ENCODE measurements at places on chromosomes 12 and 14. TPM values are rescaled to one million over a fixed set of nuclear protein-coding genes. Genes with fewer than 3 reads are reported as not detected.

The SIX4 gene
- total RNA-seq = not detected

The GPR84 gene
- total RNA-seq = not detected

The NRXN3 gene
- total RNA-seq = not detected

The LRP1 gene
- 11.6 TPM for total RNA-seq

The KRT85 gene
- total RNA-seq = not detected

The GLTP gene
- total RNA-seq = 24.0 TPM

The CIDEB gene
- total RNA-seq = 26.0 TPM

The SPTLC2 gene
- 25.9 TPM for total RNA-seq

The TAS2R7 gene
- total RNA-seq = not detected

The FLRT2 gene
- 0.03 TPM for total RNA-seq

The BIN2 gene
- 221 TPM for total RNA-seq

The TEAD4 gene
- not detected for total RNA-seq

The HOXC9 gene
- not detected for total RNA-seq

The OR11H6 gene
- total RNA-seq = not detected

The NPFF gene
- total RNA-seq = not detected

The OVCH1 gene
- total RNA-seq = not detected

The MEG3 gene
- total RNA-seq = not detected

The SERPINA9 gene
- total RNA-seq = not detected

The PLEKHG7 gene
- not detected for total RNA-seq

The LEMD3 gene
- 50.0 TPM for total RNA-seq

The IFI27L2 gene
- 34.0 TPM for total RNA-seq

The ERC1 gene
- total RNA-seq = 41.7 TPM

The TPH2 gene
- 0.12 TPM for total RNA-seq

The DDN gene
- total RNA-seq = not detected

The CIROP gene
- total RNA-seq = not detected

The MAP1LC3B2 gene
- 2.9 TPM for total RNA-seq

The EIF2S3B gene
- 1.4 TPM for total RNA-seq

Data from CD4-positive, alpha-beta memory T cell (primary cell).